ENCODE measurements at places on chromosomes 4 and X.

GRCh38 chrX:28599957-28600356 lies 12.7 kb downstream of the IL1RAPL1 start:
- no peak for DNase-seq

DNA sequence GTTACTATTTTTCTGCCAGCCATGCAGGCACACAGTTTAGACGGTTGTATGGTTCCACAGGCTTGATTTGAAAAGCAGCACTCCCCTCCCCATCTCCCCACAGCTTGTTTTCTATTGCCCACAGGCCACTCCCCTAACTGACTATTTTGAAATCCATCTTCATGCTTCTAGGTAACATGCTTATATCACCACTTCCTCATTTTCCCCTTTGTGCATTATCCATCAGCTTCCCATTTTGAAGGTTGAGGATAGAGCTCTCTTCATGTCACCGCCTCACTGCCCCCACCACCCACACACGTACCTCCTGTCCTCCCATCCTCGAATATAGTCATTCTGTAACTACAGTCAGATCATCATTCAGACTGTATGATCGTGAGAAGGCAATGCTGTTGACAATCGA lies 224.7 kb downstream of the MID1 start:
- DNase-seq = no peak

GRCh38 chrX:34585561-34585960 lies 71.5 kb downstream of the TMEM47 start:
- no peak for DNase-seq

- DNase-seq = no peak
These were observed 1.1 kb downstream of the AFF2 start for GRCh38 chrX:148501386-148502066.

DNA sequence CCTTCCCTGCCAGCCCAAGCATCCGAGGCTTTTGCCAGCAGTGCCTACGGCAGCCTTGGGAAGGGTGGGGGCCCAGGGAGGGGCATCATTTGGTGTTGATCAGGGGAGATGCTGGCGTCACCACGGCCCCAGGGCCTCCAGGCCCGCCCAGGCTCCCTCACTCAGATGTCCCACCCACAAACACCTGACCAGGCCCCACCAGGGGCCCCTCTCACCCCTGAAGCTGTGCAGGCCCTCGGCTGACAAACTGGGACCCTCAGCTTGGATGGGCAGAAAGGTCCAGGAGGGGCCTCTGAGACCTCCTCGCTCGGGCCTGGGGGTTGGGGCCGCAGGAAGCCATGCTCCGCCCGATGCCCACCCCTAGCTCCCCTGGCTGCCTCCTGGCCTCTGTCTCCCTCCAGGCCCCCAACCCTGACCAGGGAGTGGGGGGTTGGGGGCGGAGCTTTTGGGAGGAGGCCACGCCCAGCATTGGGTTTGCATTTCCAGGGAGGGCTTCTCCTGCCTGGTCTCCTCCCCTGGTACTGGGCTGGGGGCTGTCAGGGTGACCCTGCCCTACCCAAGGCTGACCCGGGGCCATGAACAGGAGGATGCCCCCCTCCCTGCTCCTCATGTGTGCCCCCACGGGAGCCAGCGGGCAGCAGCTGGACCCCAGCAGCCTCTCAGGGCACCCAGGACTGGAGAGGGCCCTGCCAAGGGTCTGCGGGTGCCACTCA lies 33.4 kb upstream of the SPON2 start:
- no peak for DNase-seq

DNA sequence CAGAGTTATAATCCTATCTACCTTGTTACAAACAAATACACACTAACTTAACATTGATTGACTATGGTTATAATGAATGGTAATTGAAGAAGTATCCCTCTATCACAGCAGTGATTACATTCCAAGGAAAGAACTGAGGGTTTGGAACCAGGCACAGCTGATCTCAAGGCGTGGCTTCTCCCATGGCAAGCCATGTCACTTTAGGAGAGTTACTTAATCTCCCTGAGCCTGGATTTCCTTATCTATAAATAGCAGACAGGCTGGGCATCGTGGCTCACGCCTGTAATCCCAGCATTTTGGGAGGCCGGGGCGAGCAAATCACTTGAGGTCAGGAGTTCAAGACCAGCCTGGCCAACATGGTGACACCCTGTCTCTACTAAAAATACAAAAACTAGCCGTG lies 25.6 kb downstream of the SORBS2 start:
- DNase-seq = no peak

DNA sequence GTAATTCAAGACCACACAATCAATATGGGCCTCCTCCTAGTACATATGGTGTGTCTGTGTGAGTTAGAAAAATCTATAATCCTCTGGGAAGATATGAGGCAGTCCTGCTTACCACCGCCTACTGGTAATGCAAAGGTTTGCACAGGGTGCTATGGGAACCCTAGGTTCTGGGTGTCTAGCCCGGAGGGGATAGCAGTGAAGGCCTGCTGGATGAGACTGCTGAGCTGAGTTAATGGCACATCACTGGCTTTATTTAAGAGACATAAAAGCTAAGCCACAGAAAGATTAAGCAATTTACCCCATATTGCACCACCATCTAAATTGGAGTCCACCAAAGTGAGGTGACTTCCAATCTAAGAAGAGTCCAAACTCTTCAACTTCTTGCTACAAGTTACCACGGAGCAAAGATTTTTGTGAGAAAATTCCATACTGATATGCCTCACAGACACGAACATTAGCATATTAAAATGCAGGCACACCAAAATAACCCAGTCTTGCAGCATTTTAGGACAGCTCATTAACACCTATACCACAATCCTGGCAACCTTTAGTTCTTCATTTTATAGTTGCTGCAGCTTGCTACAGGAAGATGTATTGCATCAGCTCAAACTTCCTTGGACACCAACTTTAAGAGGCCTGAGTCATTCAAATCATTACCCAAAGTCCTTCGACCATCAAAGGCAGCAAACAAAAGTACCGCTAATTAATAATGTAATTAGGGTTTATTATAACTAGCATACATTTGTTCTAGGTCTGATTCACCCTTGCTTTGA lies 13.7 kb downstream of the DGKK start:
- no peak for DNase-seq

DNA sequence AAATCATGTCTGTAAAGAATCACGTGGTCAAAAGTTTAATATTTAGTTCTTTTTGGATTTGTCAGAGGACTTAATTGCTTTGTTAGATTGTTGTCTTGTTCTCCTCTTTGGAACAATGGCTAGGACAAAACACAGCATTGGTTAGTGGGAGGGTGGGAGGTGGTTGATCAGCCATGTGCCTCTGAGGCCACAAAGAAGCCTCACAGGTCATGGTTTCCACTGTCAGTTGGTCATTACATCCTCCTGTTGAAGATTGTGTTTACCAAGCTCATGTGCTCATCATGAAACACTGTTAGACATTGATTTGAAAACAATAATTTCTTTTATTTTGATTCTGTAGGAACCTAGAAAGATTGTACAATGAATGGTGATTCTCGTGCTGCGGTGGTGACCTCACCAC lies 31.9 kb downstream of the ADD1 start:
- no peak for DNase-seq

DNA sequence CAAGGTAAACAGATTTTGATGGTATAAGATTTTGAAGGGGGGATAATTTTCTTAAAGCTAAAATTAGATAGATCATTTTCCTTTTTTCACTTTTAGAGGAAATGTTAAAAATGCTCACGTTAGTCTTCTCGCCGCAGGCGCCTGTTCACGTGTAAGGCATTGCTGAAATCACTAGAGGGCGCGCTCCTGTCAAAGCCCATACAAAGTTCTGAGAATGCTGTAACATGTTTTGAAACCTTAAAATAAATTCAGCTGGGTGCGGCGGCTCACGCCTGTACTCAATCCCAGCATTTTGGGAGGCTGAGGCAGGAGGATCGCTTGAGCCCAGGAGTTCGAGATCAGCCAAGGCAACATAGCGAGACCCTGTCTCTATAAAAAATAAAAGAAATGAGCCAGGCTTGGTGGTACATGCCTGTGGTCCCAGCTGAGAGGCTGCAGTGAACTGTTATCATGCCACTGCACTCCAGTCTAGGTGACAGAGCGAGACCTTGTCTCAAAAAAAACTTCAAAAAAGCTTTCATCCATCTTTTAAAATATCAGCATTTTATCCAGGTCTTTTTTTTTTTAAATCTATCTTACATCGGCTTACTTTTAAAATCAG lies 138.0 kb downstream of the RBMX2 start:
- DNase-seq = no peak

DNA sequence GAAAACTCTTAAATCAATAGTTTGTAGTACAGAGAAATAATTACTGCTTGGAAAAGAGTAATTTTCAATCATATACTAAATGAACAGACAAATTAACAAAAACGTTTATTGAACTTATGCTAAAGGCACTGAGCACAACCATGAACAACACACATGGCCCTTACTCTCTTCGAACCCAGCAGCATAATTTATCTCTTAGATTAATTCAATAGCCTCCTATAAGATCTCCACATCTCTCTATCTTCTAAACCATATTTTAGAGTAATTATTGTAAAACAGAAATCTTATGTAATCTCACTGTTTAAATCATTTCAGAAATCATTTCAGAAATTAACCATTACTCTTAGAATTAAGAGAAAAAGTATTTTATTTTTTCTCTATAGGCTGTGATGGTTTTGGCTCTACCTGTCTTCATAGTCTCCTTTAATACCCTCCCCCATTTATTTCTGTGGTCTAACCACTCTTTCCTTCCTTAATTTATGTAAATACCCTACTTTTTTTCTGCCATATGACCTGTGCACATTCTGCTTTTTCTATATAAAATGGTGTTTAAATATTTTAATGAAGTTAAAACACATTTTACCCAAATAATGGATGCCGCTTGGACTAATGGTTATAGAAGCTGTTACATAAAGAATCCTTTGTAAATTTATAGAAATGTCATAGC lies 218.5 kb downstream of the CCSER1 start:
- DNase-seq = no peak

- DNase-seq = no peak
These were observed 97.5 kb downstream of the KCTD8 start for GRCh38 chr4:44351069-44351468.

Measured in stimulated activated CD8-positive, alpha-beta memory T cell treated with anti-CD3 and anti-CD28 coated beads, Interleukin-7, amount 100 ng/mL, for 4 hours (primary cell).